NCI-H1930 (cell line): ENCODE measurements at places on chromosomes 16 and 17.
A peak's percentile ranks its signal among the peaks of the same experiment; 100 is the strongest.

DNA sequence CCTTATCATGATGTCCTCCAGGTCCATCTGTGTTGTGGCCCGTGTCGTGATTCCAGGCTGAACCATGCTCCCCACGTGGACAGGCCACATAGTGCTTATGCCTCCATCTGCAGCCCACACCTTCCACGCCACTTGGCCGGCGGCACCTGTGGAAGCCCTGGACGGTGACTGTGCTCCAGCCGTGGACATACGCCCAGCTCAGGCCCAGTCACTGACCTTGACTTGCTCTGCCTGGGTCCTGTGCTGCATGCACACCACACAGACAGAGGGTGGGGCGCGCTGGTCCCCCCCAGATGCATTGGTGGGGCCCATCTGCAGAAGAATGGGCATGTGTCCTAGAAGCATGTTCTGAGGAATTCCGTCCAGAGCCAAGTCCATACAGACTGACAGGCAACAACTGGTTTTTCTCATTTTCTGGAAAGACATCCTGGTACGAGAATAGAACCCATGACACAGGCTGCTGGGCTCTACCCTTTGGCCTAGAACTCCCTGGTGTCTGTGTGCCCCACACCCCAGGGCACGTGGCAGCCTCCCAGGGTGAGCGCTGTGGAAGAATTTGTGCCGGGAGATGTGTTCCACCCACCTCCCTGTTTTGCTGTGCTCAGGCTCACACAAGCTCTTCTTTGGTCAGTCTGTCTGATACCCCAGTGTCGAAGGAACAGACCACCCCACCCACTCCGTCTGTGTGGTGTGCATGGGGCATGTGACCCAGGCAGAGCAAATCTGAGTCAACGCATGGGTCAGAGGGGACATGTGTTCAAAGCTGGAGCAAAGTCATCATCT is 39.5 kb downstream of the GPT2 start:
- DNase-seq: no peak

DNA sequence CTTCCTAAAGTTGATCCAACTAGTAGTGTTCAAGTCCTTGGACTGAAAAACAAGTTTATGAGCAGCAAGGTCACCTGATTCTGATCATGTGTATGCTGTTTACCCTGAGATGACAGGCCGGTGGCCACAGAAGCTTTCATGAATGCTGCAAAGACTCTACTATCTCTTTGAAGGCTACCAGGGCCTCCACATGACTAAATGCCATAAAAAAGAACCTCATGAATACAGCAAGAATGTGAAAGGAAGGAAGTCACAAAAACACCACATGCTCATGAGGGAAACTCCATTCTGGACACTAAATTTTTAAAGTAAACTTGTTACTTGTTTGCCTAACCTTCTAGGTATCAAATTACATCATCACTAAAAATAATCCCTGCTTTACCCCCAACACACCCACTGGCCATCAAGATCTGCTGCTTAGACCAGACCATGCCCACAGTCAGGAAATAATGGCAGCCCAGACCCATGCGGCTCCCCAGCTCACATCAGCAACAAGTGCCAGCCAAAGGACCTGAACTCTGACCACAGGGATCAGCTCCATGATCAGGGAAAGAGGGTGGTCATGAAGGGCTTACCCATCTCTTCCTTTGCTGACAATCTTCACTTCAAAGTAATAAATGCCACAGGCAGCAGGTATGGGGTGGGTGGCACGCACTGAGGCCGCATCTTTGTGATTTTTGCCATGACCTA is 1.4 kb downstream of the RANBP10 start:
- DNase-seq: no peak

DNA sequence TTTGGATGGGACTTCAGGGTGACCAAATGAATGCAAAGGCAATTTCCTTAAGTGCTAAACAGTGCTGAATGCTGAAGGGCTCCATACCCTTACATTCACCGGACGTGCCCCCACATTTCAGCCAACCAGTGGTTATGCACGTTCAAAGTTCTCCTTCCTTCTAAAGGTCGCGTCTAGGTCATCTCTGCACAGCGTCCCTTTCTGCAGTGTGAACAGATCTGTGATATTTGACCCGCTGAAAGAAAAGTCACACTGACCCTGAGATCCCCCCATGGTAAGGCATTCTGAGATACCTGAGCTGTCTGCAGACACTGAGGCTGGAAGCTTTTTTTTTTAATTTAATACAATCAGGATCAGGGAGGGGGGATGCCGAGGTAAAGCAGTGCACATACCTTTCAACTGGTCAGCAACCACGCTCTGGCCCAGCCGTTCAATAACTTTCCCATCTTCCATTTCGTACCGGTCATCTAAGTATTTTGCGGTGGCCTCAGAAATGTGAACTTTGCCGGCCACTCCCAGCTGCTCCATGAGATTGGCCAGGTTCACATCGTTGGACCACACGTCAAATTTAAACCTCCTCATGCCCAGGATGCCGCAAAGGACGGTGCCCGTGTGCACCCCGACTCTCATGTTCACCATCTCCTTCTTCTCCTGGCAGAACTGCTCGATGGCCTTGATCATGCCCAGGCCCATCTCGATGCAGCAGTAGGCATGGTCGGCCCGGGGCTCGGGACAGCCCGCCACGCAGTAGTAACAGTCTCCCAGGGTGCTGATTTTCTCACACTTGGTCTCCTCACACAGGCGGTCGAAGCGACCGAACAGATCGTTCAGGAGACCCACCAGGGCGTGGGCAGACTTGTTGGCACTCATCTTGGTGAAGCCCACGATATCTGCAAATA is 2.6 kb downstream of the ADCY9 start:
- DNase-seq: no peak

DNA sequence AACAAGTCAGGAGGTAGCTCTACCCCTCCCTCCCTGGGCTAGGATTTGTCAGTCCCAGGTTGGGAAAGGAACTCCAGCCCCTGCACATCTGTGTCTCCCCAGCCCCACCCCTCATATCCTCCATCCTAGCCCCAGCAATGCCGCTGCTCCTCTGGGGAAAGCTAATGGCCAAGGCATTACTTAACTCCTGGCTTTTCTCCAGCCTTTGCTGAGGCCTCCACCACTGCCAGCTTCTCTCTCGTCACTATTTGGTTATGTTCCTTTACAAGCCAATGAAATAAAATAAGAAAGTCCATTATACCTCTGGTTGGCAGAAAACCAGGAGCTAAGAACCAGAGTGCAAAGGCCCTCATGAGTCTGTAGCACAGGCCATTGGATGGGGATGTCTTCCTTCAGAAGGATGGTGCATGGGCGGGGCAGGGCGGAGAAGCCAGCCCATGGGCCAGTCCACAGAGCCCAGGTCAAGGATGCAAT is 171.0 kb downstream of the CCDC182 start:
- DNase-seq: no peak

- no peak for DNase-seq
These were observed 496 bp downstream of the TOX3 start for GRCh38 chr16:52546291-52547003.

DNA sequence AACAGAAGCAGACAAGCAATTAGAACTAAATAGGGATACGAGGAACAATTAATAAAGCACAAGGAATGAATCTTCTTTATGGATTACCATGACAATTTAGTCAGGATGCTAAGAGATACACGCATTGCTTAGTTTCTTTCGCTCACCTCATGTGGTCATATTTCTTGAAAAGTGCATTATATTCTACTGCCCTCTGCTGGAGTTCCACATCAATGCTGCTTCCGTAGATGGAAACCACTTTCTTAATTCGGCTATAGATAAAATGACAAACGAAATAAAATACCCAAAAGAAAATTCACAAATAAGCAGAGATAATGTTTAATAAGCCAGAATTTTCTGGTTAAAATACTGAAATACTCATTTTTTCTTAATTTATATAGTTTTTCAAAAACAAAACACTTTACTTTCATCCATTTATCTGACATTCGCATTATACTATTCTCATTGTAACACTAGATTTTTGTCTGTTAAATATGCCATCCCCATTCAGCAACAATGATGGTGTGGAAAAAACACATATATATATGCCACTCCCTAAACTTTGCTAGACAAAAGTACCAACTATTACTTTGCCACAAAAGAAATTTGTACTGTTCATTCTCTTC is 22.0 kb upstream of the PHLPP2 start:
- DNase-seq: no peak

DNA sequence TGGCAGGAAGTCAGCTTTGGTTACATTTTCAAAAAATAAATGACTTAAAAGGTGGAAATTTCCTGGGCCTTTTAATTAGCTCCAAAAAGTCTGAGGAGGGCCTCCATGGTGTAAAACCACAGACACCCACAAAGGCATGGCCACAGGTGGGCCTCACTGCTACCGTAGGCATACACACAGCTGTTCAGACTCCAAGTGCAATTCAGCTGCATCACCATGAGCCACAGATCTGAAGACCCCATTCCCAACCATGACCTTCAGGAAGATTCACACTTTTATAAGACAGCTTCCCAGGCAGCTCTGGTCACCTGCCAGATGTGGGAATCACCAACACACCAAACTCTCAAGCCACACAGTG is 20.6 kb downstream of the CSNK2A2 start:
- DNase-seq: no peak

- DNase-seq: peak; percentile 66
These were observed 1.2 kb upstream of the EFNB3 start for GRCh38 chr17:7703584-7704479.

GRCh38 chr16:82096641-82097040 is 61.6 kb downstream of the HSD17B2 start:
- DNase-seq: no peak

DNA sequence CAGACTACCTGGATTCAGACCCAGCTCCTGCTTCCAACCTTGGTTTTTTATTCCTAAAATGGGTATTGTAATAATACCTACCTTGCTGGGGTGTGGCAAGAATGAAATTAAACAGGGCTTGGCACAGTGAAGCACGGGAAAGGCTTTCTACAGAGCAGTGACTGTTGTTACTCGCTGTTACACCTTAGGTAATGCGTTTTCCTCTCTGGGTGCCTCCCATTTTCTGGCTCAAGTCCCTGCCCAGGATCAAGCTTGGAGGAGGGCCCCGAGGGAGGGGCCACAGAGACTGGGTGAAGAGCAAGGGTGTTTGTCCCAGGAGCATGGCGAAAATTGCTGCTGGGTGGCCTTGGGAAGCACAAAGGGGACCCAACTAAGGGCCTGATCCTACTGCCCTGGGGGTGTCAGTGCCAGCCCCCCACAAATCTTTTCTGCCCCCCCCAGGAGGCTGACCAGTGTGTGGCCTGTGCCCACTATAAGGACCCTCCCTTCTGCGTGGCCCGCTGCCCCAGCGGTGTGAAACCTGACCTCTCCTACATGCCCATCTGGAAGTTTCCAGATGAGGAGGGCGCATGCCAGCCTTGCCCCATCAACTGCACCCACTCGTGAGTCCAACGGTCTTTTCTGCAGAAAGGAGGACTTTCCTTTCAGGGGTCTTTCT is 13.3 kb downstream of the MIEN1 start:
- no peak for DNase-seq

DNA sequence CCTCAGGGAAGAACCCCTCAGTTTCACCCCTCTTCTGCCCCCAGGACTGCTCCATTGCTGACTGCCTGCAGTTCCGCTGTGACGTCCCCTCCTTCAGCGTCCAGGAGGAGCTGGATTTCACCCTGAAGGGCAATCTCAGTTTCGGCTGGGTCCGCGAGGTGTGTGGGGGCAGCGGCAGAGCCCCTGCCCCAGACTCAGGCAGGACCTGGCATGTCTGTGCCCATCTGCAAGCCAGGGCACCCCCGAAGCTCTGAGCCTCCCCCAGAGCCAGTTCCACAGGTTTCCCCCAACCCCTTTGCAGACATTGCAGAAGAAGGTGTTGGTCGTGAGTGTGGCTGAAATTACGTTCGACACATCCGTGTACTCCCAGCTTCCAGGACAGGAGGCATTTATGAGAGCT is 4.4 kb downstream of the COX6A2 start:
- no peak for DNase-seq

DNA sequence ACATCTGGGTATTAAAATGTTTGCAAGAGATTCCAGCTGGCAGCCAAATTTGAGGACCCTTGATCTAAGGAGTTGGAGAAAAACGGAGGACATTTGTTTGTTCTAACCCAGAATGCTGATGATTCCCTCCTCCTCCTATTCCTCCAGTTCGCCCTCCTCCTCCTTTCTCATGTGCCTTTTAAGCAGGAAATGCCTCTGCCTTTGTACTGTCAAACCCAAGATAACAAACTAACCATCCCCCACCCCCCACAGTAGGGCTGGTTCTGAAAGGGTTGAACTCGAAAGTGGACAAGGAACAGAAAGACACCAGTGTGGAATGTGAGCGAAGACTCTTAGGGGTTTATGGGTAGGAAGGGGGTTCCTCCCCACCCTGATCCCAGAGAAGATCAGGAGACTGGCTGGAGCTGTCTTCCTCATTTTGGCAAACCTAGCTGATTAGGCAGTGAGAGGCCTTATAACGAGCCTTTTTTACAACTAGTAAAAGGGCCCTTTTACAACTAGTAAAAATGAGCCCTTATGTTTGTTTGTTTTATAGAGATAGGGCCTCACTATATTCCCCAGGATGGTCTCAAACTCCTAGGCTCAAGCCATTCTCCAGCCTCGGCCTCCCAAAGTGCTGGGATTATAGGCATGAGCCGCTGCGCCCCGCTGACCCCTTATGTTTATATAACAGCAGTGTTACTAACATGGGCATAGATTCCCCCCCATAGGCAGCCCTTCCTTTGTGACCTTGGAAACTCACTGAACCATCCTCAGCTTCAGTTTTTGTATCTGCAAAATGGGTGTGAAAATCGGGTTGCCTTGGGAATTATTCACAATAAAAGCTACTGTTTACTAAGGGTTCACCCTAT is 975 bp downstream of the CHD9 start:
- DNase-seq: no peak

DNA sequence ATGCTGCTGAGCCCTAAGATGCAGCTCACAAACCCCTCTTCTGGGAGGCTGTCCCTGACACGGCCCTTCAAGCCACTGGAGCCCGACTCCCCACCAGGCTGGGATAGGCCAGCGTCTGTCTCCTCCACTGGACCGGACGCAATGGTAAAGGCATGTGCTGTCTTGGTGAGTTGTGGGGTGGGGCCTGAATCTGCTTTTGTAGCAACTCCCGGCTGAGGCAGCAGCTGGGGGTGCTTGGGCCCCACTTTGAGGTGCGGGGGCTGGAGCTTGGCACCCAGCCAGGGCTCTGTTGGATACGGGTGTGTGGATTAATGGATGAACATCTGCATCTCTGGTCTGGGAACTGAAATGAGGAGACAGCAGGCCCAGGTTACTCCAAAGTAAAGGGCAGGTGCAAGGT is 3.5 kb upstream of the NLRC3 start:
- no peak for DNase-seq

DNA sequence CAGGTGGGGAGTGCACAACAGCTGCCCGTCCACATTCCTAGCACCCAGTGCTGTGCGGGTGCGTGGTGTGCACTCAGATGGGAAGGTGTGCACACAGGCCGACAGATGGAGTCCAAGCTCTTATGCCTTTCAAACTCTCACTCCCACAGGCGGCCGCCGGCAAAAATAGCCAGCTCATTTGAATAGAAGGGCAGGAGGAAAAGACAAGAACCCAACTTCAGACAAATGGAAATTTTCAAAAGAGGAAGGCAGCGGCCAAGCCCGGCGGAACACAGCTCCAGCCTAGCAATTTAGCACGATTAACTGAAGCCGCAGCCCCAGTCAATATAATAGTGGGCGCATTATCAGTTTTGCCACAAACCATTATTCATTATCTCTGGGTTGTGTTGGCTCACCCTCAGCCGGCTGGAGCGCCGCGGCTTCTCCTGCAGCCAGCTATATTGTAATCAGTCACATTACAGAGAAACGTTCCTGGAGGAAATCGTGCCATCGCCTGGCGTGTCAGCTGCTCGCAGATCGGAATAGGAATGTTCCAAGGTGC is 103.9 kb upstream of the SEC14L1 start:
- DNase-seq: no peak

GRCh38 chr17:66835476-66835875 is 559 bp downstream of the CACNG5 start:
- DNase-seq: no peak

- DNase-seq: no peak
These were observed 8.1 kb downstream of the DNAJC7 start for GRCh38 chr17:42009170-42009569.
